Activated naive CD4-positive, alpha-beta T cell treated with anti-CD3 and anti-CD28 coated beads, Interleukin-2, amount 10 ng/mL, durations not matched to agents 5 hours and 36 hours (primary cell): ENCODE measurements at places on chromosomes 2 and 18. TPM values are rescaled to one million over a fixed set of nuclear protein-coding genes. Genes with fewer than 3 reads are reported as not detected.

Gene HAAO
- total RNA-seq = not detected

Gene UGT1A10
- total RNA-seq = not detected

Gene REG1B
- total RNA-seq = not detected

Gene TGFA
- total RNA-seq = not detected

Gene BMP10
- total RNA-seq = not detected
